EH (cell line): ENCODE measurements at places on chromosomes 6 and 20.
A peak's percentile ranks its signal among the peaks of the same experiment; 100 is the strongest.

- peak; percentile 45 for DNase-seq
Measured at GRCh38 chr6:87588756-87589407, 905 bp downstream of the RARS2 start.

GRCh38 chr20:59421089-59421488 is 120.7 kb downstream of the EDN3 start:
- DNase-seq, result no peak

DNA sequence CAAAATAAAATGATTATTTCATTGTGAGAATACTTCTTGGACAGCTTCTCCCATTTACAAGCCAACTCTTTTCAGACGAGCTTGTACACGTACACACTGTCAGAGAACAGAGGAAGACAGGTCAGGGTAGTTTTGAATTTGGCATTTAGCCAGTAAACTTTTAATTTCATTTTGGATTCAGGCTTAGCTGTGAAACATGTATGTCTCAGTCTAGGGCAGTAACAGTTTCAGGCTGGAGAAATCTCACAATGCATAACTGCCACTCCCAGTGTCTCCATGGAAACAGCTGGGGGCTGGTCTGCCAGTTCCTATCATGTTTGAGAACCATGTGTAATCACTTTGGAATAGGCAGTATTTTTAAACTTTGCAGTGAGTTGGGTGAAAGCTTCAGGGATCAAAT is 22.0 kb upstream of the QKI start:
- DNase-seq, result peak; percentile 34

GRCh38 chr6:82076916-82077315 is 170.6 kb downstream of the IBTK start:
- DNase-seq, result peak; percentile 45

DNA sequence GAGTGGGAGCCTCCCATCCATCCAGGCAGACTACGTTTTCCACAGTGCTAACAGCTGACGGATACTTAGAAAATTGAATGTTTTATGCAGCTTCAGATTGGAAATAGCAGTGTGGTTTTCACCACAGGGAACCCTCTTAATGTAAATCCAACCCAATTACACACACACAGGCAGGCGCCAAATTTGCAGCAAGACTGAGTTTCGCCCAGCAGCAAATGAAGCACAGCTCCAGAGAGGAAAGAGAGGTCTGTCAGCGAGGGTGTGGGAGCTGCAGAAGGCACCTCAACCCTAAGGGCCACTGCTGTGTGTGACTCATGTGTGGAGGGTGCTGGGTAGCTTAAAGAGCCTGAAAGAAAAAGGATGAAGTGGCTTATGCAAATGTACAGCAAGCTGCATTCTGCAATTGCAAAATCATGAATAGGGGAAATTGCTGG is 365.7 kb downstream of the MAFB start:
- DNase-seq, result no peak

- no peak for DNase-seq
Measured at GRCh38 chr6:138222901-138223546, 4.7 kb upstream of the PBOV1 start.

DNA sequence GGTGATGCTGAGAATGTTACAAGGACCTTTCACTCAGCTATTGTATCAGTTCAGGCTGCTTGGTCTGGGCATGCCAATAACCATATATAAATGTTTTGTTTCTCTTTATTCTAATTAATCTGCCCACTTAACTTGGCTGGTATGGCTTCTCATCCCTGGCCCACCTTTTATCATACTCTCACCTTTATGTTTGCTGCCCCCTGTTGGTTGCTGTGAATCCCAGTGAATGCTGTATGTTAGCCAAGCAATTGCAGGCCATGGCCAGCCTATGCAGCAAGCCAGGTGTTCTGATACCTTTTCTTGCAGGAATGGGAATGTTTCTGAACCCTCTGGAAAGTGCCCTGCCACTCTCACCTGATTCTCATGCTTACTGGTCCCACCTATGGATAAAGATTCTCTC is 54.6 kb downstream of the PCSK2 start:
- DNase-seq, result peak; percentile 13

- no peak for DNase-seq
Measured at GRCh38 chr6:94862112-94862511, 715.2 kb upstream of the MANEA start.

DNA sequence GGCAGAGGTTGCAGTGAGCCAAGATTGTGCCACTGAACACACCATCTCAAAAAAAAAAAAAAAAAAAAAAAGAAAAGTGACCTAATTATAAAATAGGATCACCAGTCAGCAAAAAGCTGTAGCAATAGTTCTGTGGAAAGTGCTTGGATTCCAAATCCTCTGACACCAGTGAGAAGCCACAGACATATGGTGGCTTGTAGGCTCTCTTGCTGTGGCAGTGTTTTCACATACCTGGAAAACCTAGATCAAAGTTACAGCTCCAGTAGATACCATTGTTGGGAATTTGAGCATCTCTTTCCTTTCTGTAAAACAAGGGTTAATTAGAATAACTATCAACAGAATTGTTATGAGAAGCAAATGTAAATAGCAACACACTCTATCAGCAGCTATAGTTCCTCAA is 4.1 kb downstream of the CCDC170 start:
- no peak for DNase-seq

GRCh38 chr6:1904466-1904799 is 294.7 kb downstream of the FOXC1 start:
- no peak for DNase-seq

DNA sequence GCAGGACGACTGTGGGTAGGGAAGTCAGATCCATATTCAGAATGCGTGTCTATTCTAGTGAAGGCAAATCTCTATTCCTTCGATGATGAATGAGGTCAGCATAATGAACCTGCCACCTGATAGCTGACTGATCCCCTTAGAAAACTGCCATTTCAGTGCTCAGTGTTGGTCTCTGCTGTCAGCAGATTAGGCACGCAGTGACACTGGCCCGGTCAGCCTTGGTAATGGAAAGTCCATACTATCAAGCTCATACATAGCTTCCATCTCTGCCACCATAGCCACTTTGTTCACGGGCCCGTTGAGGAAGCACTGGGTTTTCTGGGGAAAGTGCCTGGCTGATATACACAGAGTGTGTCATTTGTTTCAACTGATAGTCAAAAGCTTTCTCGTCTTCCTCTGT is 54.0 kb downstream of the C6orf52 start:
- DNase-seq, result no peak
